ENCODE measurements at places on chromosomes 6 and 20. TPM values are rescaled to one million over a fixed set of nuclear protein-coding genes. Genes with fewer than 3 reads are reported as not detected.

GRCh38 chr6:71908162-71908765, 21.9 kb downstream of the RIMS1 start:
- DNase-seq: no peak

GRCh38 chr6:52639493-52639892, 31.4 kb upstream of the TMEM14A start:
- DNase-seq: no peak

DNA sequence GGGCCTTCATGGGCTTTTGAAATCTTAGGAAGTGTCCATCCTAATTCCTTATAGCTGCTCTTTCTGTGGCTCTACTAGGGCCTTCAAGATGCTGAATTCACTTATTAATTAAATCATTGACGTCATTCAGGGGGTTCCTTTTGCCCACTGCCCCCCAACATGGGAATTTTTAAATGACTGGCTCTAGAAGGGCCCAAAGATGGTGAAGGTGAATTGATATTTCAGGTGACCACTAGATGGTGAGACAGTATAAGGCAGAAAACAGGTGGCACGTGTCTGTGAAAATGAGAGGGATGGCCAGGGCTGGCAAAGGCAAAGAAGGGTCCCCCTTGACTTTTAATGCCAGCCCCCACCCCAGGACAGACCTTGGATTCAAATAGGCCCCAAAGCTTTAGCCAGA, 11.8 kb downstream of the GNAS start:
- DNase-seq: no peak

DNA sequence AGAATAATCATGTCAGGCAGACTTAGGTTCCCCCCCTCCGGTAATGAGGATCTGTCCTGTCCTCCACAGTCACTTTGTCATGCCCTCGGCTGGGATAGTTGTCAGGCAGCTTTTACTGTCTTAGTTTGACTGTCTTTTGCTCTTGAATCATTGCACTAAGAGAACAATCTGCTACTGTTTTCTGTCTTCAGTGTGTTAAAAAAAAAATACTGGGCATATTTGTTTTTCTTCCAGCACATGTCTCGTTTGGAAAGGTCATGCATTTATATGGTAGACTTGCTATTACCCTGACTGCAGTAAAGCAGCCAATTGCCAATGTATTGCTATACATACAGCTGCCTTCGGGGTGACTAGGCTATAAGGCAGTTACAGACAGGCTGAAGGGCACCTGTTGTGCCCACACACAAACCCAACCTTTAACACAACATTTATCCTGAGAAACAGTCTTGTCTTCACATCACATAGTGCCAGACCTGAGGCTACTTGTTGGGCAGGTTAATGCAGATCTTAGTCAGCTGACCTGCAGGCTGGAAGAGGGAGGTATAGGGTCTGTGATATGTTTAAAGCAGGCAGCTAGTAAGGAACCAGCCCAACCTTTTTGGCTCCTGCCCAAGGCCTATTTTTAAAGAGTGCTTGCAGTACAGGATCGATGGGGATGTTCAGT, 26.7 kb downstream of the ARFGEF3 start:
- peak; percentile 23 for DNase-seq

C20orf202 gene
- 4.7 TPM for polyA plus RNA-seq

AIF1 gene
- polyA plus RNA-seq: 57.1 TPM

- no peak for DNase-seq
Observed at GRCh38 chr6:92495242-92495641, 924.1 kb downstream of the EPHA7 start.

DNA sequence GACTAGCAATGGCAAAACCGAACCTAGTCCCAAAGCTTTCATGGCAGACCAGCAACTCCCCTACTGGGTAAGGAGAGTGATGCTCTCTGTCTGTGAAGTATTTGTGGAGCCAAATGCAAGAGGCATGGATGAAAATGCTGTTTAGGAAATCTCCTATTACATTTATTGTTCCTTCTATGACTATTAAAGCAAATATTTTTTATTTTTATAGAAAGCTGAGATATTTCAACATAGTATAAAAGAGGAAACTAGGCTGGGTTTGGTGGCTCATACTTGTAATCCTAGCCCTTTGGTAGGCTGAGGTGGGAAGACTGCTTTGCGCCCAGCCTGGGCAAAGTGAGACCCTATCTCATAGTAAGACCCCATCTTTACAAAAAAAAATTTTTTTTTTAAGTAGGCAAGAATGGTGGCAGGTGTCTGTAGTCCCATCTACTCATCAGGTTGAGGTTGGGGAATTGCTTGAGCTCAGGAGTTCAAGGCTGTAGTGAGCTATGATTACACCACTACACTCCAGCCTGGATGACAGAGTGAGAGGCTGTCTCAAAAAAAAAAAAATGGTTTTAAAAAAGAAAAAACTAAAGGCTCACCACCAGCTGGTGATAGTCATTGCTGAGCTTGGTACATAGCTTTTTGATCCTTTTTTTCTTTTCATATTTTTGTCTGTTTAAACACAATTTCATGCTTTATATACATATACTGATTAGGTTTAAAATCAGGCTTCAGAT, 11.3 kb downstream of the KDM1B start:
- DNase-seq: no peak

Data from large intestine (tissue), 12 donors.